Foreskin melanocyte (primary cell): ENCODE measurements at places on chromosomes 13 and 19.
A peak's percentile ranks its signal among the peaks of the same experiment; 100 is the strongest.

- no peak for DNase-seq
Observed at GRCh38 chr19:3459089-3459881, 21.0 kb downstream of the SMIM24 start.

- no peak for DNase-seq
Observed at GRCh38 chr19:48890551-48890950, 8.0 kb downstream of the TULP2 start.

- peak; percentile 78 for DNase-seq
Observed at GRCh38 chr19:35164418-35164817, 9.9 kb downstream of the FXYD5 start.

DNA sequence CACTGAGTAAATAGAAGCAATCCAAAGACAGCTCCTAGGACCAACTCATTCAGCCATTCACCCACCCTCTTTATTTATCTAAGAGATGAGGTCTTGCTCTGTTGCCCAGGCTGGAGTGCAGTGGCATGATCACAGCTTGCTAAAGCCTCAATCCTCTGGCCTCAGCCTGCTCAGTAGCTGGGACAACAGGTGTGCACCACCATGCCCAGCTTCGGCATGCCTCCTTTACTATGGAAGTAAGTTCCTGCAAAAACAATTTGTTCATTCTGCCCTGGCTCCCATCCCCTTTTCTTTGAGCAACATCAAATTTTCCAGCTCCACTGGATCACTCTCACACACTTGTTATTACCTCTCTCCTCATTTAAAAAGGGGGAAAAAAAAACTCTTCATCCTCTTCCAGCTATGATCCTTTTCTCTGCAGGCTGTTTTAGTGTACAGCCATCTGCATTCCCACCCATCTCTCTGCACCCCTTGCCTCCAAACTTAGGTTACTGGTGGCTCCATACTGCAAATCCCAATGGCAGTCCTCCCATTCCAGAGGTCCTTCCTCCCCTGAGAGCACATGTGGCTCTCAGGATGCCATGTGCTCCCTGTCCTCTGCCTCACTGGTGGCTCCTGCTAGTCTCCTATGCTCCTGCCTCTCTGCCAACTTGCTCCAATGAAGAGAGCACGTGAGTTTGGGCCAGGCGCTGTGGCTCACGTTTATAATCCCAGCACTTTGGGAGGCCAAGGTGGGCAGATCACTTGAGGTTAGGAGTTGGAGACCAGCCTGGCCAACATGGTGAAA is 2.2 kb downstream of the ELOF1 start:
- no peak for DNase-seq

GRCh38 chr13:51275101-51275500 is 52.9 kb downstream of the FAM124A start:
- peak; percentile 88 for DNase-seq

DNA sequence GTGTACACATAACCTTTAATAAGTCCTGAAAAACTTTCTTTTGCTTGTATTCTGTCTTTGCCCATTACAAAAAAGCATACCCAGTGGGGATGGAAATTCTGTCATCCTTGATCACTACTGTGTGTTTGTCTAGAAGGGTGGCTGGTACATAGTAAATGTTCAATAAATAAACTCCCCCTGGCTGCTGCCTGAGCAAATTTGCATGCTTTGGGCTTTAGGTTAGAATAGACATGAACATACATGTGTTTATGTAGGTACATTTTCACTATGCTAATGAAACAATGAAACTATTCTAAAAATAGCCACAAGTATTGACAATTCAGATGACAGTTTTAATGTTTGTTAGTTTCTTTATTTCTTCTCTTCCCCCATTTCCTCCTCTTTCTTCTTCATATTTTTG is 36.1 kb downstream of the TNFSF13B start:
- DNase-seq, result no peak

- peak; percentile 18 for DNase-seq
Observed at GRCh38 chr19:3852614-3853254, 16.1 kb downstream of the ZFR2 start.

DNA sequence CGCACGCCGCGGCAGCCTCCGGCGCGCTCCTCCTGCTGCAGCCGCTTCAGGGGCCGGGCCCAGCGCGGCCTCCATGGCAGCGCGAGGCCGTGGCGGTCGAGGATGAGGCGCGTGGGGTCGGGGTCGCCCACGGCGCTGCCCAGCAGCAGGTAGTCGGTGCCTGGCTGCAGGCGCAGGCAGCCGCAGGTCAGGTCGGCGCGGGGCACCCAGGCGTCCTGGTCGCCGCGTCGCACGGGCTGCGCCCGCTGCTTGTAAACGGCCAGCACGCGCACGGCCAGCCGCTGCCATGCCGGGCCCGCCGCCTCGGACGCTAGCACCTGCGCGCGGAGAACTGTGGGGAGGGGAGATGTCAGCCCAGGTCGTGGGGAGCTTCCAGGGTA is 11.1 kb downstream of the NTN5 start:
- no peak for DNase-seq

GRCh38 chr13:28967029-28967915 is 147.1 kb downstream of the MTUS2 start:
- no peak for DNase-seq

DNA sequence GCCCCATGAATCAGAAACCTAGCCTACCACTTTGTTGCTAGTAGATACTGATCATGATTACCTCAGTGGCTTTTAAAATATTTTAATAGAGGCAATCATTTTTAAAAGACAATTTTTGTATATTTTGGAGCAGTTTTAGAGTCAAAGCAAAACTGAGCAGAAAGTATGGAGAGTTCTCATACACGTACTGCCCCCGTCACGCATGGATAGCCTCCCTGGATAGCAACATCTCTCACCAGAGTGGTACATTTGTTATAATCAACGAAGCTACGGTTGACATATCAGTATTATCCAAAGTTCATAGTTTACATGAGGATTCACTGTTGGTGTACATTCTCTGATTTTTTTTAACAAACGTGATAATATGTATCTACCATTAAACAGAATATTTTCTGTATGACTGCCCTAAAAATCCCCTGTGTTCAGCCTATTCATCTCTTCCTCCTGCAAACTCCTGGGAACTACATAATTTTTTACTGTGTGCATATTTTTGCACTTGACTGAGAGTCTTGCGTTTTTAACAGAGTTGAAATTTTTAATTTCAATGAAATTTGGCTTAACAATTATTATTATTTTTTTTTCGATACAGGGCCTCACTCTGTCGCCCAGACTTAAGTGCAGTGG is 1436.8 kb upstream of the PCDH9 start:
- DNase-seq, result no peak

- no peak for DNase-seq
Observed at GRCh38 chr13:110030394-110030928, 244.1 kb upstream of the IRS2 start.

DNA sequence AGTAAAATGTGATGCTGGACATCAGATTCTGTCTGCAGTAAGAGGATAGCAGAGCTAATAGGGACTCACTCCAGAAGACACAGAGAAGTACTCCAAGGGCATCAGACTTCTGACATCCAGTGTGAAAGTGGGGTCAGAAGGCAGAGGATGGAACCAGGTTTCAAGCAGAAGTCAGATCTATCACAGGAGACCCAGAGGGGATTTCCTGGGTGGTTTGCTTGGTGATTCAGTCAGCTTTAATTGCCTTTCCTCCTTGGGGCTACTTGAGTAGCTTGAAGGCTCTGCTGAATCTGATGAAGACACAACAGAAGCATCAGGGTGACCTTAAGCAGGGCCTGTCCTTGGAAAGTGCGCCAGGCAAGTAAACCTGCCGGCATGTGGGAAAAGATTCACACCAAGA is 300.6 kb downstream of the COG6 start:
- DNase-seq, result no peak

GRCh38 chr19:20287070-20287469 is 120.1 kb downstream of the ZNF486 start:
- DNase-seq, result no peak

GRCh38 chr13:33303855-33304597 is 18.5 kb upstream of the STARD13 start:
- DNase-seq, result no peak

DNA sequence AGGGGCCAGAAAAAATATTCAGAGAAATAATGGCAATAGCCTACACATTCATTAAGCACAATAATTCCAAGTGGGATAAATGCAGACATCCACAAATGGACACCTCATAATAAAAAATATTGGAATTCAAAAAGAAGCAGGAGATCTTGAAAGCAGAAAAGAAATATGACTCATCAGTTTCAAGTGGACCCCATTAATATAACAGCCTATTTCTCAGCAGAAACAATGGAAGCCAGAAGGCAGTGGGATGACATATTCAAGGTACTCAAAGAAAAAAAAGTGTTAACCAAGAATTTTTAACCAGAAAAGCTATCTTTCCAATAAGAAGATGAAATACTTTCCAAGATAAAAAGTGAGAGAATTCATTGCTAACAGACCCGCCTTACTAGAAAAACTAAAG is 48.4 kb upstream of the CYP2A13 start:
- no peak for DNase-seq

GRCh38 chr19:55638864-55639359 is 1.9 kb upstream of the ZNF580 start:
- DNase-seq, result peak; percentile 52

DNA sequence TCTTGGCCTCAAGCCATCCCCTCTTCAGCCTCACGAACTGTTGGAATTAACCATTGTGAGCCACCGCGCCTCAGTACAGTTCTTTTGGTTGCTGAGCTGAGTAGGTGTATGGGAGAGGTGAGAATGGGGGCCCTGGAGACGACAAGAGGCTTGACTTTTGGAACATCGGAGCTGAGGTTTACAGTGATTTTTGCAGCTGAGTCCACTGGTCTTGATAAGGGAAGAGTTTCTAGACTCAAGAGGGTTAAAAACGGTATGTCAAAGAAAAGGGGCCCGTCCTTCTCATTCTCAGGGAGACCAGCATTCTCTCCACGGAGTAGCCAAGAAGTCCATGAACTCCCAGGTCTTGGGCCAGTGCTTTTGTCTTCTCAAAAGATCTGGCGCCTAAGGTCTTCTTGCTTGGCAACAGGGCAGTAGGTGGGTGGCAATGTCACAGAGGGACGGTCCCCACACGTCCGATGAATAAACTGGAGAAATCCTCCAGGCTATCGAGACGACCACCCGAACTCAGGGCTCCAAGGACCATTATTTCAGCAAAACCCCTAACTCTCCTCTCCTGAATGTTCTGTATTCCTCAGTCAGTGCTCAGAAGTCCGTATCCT is 6.4 kb upstream of the QTRT1 start:
- no peak for DNase-seq

DNA sequence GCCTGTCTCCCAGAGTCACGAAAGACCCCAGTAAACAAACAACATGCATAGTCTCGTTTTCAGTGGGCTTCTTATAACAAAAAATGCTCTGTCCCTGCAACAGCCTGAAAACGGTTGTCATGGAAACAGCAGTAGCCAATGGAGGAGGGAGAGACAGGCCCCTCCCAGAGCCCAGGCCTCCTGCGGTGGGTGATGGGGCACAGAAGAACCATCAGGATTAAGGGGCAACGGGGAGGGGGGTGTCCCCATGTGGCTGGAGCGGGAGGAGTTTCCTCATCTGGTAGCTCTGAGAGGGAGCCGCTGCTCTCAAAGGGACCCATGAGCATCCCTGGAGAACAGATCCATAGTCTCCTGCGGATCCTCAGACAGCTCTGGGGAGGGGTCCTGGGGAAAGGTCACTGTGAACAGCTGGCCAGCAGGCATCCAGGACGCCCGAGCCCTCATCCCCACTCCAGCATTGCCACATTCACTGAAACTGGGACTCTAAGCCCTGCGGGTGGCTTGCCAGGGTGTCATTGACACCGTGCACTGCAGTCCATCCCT is 37.5 kb upstream of the PNMA8B start:
- DNase-seq, result no peak

DNA sequence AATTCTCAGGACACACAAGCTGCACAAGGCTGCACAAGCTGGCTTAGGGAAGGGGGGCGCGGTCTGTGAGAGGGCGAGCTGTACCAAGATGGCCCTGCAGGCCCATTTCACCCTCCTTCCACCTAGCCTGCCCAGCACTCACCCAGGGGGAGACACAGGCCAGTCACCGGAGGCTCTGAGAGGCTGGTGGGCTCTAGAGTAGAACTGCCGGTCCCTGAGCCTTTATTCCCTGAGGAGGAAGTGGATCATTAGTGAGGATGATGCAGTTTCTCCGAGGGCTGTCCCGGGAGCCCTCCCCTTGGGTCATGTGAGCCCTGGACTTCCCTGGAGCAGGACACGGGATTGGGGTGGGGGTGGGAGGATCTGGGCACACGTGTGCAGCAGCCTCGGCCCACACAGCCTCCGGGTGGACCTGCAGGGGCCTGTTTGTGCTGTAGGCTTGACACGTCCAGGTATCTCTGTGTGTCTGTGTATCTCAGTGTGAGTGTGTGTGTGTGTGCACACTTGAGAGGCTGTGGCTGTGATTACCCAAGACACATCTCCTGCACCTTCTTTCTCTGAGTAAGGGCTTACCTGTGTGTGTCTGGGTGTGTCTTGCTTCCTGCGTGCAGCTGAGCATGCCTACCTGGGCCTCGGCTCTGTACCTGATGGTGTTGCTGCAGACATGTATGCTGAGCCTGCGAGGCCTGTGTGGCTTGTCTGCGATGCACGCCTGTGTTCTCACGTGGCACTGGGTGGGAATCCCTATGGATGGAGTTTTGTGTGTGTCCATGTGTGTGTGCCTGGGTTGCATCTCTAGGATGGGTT is at the start of gene ACP5:
Gene ACP5, minus strand, starts transcription at position 195 of the 807 bp plus-strand sequence. CDS start 328 bp downstream, outside the sequence.
- peak; percentile 78 for DNase-seq

DNA sequence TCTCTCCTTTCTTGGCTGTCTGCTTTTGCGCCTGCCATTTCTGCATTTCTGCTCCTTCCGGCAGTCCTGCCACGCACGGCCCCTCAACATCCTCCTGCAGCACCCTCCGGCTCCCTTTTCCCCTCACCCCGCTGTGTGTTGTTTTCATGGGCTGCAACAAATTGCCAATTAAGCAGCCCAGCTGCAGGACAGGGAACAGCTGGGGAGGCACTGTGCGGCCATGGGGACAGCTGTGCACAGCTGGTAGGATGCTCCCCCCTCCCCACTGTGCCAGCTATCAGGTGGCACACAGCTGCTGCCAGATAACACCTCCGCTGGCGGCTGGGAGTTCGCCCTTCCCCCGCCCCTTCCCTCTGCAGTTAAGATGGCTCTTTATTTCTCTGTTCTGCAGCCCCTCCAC is 25.4 kb downstream of the LYL1 start:
- DNase-seq, result no peak

- no peak for DNase-seq
Observed at GRCh38 chr13:79989217-79989661, 351.7 kb downstream of the SPRY2 start.

DNA sequence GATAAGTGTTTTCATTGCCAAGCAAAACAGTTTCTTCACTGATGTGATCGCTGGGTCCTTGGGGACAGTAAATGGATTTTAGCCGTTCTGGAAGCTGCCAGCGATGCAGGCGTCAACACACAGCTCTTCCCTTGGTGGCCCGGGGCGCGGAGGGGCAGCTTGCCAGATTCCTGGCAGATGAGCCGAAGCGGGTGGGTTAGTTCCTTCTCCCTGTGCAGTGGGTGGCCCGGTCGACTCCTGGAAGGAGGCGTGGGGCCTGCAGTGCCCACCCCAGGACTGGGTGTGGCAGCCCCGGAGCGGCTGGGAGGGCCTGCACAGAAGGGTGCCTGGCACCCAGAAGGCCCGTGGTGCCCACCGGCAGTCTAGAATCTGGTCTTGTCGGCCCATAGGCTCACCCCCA is 69.0 kb downstream of the KDM4B start:
- no peak for DNase-seq
